ENCODE measurements at places on chromosomes 16 and 17.
A peak's percentile ranks its signal among the peaks of the same experiment; 100 is the strongest.

GRCh38 chr17:81049973-81050551, 15.1 kb downstream of the BAIAP2 start:
- no peak for DNase-seq

GRCh38 chr16:88469615-88470395, 16.7 kb downstream of the ZFPM1 start:
- no peak for DNase-seq

DNA sequence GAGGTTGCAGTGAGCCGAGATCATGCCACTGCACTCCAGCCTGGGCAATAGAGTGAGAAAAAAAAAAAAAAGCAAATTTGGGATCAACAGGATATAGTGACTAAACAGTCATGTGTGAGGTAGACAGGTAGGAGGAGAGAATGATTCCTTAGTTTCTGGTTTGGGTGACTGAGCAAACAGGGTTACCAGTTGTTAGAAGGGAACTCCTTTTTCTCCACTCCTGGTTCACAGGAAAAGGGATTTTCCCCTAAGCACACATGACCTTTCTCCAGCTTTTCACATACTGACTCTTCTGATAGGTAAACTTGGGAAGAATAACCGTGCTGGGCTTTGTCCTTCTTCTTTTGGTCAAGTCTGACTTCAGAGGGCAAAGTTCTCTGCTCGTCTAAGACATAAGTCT, 17.3 kb upstream of the WSCD1 start:
- no peak for DNase-seq

DNA sequence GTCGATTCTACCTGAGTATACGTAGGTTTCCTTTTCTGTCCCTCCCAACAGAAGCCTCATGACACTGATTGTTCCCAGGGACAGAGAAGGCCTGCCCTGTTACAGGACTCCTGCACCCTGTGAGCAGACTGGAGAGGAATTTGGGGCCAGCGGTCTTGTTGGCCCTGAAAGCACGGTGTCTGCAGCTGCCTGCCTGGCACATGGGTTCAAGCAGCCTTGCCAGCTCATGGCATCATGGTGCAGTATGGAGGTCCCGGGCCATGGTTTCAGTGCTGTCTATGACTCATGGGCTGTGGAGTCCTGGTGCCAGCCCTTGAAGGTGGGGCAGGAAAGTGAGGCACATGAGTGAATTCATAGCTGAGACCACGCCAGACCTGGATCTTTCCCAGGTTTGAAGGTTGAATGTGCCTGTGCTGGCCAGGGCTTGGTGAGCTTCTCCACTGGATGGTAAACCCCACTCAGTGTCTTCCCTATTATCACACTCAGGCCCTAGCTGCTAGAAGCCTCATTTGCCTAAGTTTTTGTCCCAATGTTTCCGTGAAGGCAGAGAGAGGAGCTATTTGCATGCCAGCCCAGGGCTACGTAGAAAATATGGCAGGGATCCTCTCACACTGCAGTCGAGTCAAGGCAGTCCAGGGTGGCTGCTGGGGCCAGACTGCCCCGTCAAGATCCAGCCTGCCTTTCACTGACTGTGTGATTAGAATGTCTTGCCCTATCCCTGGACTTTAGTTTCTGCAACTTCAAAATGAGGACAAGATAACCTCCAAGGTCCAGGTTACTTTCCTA, 277.2 kb upstream of the CCL2 start:
- DNase-seq, result no peak

DNA sequence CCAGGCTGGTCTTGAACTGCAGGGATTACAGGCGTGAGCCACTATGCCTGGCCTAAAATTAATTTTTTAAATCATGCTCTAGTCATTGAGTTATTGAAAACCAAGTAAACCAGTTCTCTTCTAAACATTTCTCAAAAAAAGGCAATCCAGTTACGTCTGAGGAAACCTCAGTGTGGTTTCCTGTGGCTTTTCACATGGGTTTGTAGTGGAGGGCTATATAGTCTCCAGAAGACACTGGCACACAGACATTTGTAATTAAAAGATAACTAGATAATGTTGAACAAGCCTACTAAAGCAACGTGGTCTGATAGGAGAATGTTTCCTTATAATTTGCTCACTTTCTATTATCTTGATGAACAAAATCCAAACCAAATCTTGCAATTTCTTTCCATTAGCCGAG, 5.2 kb upstream of the TOB1 start:
- DNase-seq, result no peak

DNA sequence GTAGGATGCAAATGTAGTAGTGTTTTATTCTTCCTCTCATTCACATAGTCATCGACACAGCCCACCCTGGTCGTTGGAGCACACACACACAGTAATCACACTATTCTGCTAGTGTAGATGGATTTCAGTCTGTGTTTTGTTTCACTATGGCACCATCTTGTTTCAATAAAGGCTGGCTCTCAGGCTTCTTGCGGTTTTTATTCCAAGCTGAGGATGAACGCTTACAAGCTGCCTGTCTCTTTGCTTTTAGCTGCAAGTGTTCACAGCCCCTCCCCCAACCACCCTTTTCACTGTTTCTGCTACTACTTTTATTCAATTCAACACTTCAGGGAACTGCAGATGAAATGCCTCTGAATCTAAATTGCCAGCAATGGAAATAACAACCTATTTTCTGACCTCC, 140.9 kb upstream of the PMFBP1 start:
- DNase-seq, result no peak

GRCh38 chr17:59757470-59757869, 50.0 kb downstream of the VMP1 start:
- no peak for DNase-seq

DNA sequence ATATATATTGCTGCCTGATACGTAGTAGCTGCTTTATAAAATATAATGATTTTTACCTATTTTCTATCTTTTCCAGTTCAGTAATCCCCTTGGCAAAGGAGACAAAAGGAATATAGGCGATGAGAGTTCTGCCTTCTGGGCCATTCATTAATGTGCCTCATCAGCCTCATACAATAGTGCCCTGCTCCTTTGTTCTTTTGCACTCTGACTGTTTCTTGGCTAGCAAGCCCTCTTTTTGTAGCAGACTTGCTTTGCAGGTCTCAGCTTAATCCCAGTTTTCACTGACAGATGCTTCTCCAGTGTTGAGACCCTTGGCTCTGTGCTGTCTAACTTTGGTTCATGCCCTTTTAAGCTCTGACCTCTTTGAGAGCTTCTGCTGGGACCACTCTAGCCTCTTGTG, 10.4 kb downstream of the HSD17B2 start:
- no peak for DNase-seq

GRCh38 chr16:48434653-48435317, 49.6 kb upstream of the SIAH1 start:
- DNase-seq, result no peak

GRCh38 chr16:77416939-77417480, 17.8 kb downstream of the ADAMTS18 start:
- no peak for DNase-seq

- DNase-seq, result no peak
These were observed 21.9 kb downstream of the MRM1 start for GRCh38 chr17:36623281-36623680.

- DNase-seq, result no peak
These were observed 20.5 kb downstream of the MGAT5B start for GRCh38 chr17:76888661-76889060.

- DNase-seq, result peak; percentile 36
These were observed 3.0 kb downstream of the CBX8 start for GRCh38 chr17:79793924-79794304.

DNA sequence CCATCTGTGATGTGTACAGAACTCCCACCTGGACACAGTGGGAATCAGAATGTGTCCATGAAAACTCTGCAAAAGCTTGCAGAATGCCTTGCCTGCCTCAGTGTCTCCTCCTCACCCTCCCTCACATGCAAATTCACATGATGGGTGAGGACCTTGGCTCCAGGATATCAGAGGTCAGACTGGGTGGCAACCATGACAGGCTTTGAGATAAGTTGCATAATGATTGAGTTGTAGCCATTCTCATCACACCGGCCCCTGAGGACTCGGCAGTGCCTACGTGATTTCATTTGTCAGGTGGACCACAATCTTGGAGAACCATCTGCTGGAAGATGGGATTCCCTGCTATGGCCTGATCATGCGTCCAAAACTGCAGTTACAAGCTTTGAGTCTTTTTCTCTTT, 3.9 kb upstream of the ADCY9 start:
- no peak for DNase-seq

DNA sequence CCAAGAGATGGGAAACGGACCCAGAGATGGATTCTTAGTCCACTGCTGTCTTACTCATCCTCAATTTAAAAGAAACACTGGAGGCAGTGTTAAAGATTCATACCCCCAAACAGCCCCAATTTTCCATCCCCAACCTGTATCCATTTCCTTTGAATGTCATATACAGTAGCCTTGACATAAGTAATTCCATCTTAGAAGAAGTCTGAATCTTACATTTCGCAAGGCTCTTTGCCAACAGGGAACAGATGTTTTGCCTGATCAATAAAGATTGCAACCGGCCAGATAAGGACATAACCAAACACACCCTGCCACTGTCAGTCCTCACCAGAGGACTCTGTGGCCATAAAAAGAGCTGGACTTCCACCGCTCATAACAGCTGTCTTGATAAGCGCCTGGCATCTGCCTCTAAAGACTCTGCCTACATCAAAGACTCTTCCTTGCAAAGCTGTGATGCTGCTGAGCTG, 59.0 kb upstream of the MED9 start:
- no peak for DNase-seq

DNA sequence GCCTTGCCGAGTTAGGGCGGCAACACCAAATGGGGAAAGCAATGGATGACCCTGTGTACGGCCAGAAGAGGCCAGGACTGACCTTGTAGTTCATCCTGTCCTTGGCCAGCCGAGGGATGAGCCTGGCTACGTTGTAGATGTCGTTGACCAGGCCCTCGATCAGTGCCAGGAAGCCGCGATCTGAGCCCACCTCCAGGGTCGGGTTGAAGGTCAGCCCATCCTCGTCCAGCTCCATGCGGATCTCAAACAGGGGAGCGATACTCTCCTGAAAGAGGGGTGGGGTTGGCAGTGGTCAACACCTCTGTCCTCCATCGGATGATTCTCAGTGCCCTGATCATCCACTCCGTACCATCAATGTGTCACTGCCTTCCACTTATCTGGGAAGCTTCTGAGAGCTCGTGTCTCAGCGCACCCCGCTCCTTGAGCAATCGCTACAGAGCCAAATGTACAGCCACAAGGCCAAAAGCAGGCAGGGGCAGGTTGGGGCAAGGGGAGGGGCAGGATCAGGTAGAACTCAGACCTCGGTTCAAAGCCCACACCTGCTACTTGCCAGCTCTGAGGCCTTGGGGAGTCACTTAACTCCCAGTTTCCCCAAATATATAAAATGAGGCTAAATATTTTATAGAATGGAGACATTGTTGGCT, 39.9 kb downstream of the DNAH17 start:
- no peak for DNase-seq

- no peak for DNase-seq
These were observed 5.0 kb downstream of the SGCA start for GRCh38 chr17:50170662-50171370.

Measured in amniotic stem cell (primary cell).